ENCODE measurements at places on chromosomes 1 and 21.

DNA sequence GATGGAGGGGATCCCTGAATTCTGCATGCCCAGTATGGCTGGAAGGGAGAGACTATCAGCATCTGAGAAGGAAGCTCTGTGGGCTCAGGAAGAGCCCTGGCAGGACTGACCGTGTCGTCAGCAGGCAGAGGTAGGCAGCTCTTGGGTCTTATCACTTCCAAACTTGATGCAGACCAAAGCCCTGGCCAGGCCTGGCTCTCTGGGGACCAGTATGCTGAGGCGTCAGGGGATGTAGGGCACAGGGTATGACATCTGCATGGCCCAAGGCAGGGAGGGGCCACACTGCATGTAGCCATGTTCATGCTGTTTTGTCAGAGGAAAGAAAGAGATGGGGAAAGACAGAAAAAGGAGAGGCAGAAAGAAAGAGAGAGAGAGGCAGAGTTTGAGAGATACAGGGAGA is 6.3 kb downstream of the FGR start:
- DNase-seq = no peak

DNA sequence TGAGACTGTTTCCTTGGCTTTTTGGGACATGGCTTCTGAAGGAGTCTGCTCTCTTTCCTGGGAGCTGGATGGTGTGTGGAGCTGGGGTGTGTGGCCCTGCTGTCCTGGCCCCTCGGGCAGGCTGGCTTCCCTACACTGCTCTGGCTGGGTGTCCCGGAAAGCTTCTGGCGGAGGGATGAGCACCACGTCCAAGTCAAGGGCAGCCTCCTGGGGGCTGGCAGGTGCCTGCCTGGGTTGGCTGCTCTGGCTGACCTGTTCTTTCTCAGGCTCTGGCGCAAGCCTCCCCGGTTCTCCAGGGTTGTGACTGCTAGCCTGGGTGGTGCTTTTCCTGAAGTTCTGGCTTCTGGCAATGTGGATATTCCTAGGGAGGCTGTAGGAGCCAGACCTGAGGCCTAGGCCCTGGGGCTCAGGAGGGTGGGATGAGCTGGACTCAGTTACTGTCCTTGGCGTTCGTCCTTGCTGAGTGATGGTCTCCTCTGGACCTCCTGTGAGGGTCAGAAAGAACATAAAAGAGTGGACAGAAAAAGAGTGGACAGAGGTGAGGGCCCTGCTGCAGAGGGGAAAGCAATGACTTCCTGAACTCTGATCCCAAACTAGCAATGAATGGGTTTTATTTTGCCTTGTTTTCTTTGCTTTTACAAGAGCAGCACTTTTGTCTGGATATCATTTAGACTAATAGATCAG is 9.4 kb downstream of the C1orf116 start:
- DNase-seq = no peak

DNA sequence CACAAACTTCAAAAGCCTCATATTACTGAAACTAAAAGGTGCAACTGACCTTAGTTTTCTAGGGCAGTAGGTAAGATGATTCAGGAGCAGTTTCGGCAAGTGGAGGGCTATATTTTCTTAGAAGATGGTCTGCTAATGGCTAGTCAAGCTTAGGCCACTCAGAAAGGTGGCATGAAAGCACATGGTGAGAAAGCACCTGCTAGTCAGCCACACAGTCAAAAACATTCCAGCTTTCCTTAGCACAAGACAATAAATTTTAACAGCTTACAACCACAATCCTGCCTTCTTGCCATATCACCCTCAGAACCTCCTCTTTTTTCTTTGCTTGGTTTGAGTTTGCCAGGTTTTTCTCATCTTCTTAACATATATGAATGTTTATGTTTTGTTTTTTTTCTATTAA is 81.1 kb upstream of the SLFNL1 start:
- no peak for DNase-seq

DNA sequence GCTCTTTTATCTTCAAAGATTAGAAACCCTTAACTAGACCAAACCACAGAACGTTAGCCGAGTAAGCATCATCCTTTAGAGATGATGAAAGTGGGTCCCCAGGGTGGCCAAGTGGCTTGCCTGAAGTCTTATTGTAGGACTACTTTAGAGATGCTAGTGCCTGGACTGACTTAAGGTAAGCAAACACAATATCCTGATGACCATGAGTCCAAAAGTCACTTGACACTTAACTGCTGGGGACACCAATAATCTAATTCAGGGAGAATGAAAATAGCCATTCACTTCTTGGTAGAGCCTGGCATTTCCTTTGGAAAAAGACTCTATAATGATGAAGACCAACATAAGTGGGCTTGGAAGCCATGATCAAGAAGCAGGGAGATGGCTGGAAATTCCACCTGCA is 225.3 kb upstream of the IRF2BP2 start:
- no peak for DNase-seq

- DNase-seq = no peak
Observed at GRCh38 chr1:167273027-167273800, 52.5 kb downstream of the POU2F1 start.

GRCh38 chr1:16205334-16205671 is 7.1 kb downstream of the ARHGEF19 start:
- no peak for DNase-seq

GRCh38 chr21:34722684-34723300 is 54.0 kb downstream of the CLIC6 start:
- no peak for DNase-seq

- DNase-seq = no peak
Observed at GRCh38 chr1:107833061-107833460, 131.9 kb downstream of the VAV3 start.

- no peak for DNase-seq
Observed at GRCh38 chr21:44532712-44533111, 7.3 kb downstream of the KRTAP10-1 start.

DNA sequence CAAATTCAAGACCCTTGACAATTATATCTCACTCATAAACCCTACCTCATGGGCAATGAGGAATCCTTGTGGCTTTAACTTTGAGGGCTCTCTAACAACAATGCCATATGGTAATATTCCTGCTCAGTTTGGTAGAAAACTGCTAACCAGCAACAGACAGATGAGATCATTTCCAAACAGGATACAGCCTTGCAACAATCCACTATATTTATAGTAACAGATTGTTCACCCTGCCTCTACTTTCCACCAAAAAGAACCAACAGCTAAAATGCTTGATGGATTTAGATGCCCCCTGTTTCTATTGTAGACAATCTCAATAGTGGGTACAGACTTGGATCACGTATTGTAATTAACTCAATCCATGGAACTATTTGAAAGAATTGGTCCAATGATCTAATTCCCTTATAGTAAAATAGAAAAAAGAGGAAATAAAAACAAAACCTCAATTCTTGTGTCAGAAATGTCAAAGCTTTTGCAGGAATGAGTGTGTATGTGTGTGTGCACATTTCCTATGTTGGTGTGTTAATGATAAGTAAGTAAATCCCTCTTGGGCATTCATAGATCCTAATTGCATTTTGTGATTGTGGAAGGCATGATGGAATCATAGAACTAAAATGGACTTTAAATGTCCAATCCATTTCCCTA is 100.0 kb upstream of the EDEM3 start:
- peak; percentile 21 for DNase-seq

GRCh38 chr1:78240191-78240590 is 194.4 kb downstream of the GIPC2 start:
- no peak for DNase-seq

DNA sequence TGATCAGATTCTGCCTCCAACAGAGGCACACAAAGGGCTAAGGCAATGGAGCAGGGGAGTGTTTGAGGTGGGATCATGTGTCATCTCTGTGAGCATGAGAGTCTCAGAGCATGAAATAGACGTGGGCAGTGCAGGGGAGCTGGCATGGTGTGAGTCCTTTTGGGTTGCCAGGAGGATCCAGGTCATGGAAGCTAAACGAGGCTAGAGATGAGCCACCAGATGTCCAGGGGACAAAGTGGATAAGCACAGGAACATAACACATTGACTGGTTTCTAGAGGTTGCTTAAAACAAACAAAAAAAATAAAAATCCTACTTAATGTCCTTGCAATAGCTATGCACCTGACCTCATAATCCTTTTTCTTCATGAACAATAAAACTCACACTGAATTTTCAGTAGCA is 254.8 kb upstream of the GREM2 start:
- DNase-seq = no peak

DNA sequence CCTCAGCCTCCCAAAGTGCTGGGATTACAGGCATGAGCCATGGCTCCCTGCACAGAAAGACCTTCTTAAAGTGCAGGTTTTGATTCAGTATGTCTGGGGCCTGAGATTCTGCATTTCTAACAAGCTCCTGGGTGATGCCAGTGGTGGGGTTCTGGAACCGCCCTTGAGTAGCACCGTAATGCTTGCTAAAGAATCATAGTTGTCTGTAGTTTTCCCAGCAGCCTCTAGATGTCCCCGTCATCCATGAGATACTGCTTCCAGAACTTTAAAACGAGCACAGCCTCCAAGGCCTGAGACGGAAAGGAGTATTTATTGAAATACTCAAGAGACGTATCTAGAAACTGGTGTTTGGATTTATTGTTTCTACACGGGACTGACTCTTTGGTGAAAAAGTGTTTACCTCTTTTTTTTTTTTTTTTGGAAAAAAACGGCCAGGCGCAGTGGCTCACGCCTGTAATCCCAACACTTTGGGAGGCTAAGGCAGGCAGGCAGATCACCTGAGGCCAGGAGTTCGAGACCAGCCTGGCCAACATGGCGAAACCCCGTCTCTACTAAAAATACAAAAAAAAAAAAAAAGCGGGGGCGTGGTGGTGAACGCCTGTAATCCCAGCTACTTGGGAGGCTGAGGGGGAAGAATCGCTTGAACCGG is 2.6 kb upstream of the TOR3A start:
- DNase-seq = peak; percentile 74

- no peak for DNase-seq
Observed at GRCh38 chr1:43704838-43705237, 2.5 kb upstream of the ST3GAL3 start.

DNA sequence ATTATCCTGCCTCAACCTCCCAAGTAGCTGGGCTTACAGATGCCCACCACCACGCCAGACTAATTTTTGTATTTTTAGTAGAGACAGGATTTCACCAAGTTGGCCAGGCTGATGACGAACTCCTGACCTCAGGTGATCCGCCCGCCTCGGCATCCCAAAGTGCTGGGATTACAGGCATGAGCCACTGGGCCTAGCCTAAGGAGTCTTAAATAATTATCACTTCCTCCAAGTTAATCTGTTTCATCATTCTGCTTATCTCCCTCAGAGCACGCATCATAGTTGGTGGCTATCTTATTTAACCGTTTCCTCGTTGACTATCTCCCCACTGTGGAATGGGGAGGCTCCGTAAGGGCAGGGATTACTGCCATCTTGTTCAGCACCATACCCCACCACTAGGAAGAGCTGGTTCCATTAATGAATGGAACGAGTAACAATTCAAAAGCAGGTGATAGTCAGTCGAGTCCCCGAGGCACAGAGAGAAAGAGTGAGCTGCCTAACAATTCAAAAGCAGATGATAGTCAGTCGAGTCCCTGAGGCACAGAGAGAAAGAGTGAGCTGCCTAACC is 52.7 kb downstream of the GLUL start:
- no peak for DNase-seq

DNA sequence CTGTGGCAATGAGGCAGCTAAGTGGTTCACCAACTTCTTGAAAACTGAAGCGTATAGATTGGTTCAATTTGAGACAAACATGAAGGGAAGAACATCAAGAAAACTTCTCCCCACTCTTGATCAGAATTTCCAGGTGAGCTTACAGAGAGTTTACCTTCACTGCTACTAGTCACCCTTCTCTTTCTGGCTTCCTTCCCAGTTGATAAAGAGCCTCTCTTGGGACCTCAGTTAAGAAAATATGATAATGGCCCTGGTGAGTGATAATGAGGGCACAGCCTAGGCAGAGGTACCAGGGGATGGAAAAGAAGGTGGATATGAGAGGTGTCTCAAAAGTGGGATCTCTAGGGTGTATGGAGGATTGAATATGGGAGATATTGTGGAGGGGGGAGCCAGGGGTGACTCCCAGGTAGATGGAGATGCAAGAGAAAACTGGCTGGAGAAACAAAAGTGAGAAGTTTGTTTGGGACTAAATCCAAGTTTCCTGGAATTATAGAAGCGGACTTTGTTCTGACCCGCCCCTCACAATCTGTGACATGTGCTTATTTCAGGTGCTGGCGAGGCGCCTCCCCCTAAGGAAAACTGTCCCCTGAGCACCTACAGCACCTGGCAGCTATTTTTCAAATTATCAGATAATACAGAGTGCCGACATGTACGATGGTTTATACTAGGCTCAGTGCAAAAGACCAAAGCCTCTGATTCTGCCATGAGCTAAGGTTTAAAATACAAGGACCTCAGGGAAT is 13.7 kb downstream of the MTARC2 start:
- DNase-seq = no peak

- peak; percentile 83 for DNase-seq
Observed at GRCh38 chr1:43975249-43975961, 645 bp downstream of the ATP6V0B start.

DNA sequence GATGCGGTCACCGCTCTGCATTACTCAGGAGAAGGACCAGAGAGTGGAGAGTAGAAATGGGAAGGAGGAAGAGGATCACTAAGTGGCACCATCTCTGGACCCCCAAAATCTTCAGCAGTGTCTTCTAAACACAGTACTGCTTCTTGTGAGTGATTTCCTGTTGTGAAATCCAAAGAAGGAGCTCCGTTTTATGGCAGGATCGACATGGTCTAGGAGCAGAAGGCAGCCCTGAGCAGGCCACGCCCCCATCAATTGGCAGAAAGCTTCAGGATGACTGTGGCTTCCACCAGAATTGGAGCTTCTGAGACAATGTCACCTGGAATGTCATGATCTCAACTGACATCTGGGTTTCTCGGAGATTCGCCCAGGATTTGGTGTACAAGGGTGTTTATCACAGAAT is 171.5 kb downstream of the ADSS2 start:
- no peak for DNase-seq

- DNase-seq = no peak
Observed at GRCh38 chr1:52264530-52265115, 101.4 kb downstream of the CC2D1B start.

GRCh38 chr21:17768840-17769446 is 50.2 kb downstream of the C21orf91 start:
- DNase-seq = no peak

GRCh38 chr1:116737020-116737854 is 17.0 kb upstream of the CD2 start:
- peak; percentile 47 for DNase-seq

GRCh38 chr1:38584448-38585355 is 274.9 kb downstream of the RRAGC start:
- no peak for DNase-seq

DNA sequence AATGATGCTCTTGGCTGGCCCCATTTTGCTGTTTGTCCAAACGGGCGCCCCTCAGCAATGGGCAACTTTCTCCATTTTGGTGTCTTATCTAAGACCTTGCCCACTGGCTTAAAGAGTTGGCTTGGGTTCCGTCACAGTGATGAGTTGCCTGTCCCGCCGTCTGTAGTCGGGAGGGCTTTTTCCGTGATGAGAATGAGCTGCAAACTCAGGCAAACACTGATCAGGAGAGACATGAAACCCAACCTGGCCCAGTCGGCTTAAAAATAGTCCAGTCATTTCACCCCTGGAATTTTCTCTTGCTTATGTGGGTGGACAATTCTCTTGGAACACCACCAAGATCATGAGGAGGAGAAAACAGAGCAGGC is 79.3 kb downstream of the ST6GALNAC3 start:
- no peak for DNase-seq
